Brain microvascular endothelial cell (primary cell): ENCODE measurements at places on chromosomes 7 and 10.
A peak's percentile ranks its signal among the peaks of the same experiment; 100 is the strongest.

DNA sequence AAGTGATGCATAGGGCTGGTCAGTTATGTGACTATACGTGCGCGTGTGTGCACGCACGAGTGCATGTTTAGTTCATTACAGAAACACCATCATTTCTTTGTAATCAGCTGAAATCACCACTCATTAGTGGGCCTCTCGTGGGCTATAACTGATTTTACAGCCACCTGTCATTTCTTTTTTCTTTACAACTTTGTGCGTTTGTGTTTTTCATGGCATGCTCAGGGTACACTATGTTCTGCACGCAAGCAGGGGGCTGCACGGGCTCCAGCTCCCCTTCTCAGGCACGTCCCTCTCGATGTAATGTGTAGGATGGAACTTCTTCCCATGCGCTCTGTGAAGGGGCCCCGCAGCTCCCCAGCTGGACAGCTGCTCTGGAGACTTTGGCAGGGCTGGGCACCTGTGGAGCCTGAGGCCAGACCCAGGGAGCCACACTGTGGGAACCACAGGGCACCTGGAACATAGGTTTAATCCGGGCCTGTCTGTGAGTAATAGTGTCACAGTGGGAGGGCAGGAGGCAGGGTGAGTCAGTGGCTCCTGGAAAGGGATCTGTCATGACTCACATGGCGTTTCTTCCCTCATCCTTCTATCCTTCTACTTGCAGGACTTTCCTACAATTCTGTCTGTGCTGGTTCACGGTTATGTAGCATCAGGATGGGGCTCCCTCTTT, 4.9 kb downstream of the GCK start:
- peak; percentile 85 for DNase-seq

DNA sequence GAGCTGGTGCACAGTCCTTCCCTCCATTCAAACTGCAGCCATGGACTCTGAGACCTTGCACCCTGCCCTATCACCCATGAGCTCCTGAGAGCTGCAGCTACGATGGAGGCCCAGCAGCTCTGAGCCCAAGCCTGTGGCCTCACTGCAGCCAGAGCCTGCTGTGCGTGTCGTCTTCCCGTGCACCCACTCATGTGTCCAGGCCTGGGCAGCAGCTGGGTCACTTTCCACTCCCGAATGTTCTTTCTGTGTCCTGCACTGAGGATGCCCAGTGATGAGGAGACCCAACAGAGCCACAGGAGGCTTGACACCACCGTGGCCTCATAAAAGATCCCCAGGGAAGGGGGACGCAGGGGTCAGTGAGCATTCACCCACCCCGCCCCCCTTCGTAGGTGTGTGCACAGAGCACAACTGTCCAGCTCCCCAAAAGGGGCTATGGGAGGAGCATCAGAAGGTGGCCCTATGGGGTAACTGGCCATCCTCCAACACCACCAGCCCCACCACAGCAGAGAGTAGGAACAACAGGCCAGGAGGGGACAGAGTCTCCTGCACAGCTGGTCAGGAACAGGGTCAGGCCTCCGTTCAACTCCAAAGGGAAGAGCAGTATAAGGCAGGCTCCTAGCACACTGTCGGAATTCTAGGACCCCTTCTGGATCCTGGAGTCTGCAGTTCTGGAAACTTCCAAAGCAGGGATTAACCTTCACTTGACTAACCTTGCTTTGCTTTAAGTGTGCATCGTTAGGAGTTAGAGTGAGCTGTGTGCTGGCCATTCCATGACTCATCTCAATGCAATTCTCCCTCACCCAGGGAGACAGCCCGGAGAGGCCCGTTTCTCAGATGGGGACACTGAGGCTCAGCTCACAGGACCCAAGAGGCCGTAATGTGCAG, 52.6 kb downstream of the RASGEF1A start:
- DNase-seq: peak; percentile 40

DNA sequence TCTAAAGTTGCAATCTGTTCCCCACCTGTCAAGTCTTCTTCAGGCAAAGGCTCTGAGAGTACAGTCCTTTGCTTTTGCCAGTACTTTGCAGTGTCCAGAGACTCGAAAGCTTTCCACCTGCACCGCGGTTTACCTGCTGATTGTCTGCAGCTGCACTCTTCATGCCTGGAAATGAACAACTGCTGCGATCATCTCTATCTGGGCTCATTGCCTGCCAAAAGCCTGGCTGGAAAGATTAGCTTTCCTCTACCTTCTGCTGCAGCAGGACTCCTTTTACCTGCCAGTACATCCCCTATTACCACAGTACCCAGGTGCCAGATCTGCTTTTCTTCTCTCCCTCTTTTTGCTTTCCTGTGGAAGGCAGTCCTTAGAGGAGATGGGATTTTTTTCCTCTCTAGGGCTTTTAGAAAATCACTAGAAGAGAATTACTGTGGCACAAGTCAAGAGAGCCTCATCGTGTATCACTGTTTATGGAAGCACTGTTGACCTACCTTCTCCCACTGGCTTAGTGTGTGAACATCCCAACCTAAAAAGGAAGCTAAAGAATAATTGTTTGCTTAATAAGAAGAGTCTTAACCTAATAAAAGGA, 2.2 kb downstream of the STRIP2 start:
- DNase-seq: no peak

DNA sequence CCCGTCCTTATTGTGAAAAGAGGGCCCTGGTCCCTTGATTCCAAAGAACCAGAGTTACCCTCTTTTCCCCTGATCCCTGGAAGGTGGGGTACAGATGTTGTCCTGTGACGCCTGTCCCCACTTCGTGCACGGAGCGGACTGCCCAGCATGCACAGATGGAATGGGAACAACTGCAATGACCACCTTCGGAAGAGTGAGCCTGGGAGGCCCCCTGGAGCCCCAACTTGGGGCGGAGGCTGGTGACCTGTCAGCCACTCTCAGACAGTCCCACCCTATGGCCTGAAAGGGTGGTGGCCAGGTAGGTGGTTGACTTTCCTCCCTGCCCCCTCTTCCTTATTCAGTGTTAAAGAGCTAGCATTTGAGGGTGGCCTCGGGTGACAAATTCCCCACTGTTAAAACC, 196.6 kb upstream of the GALNT17 start:
- DNase-seq: no peak
